ENCODE measurements at places on chromosomes 5 and 9.

- DNase-seq = no peak
These were observed 18.6 kb downstream of the SLC6A7 start for GRCh38 chr5:150208187-150209098.

GRCh38 chr5:131763968-131764367 is 32.8 kb downstream of the FNIP1 start:
- DNase-seq = no peak

GRCh38 chr5:167754501-167755021 is 536.9 kb upstream of the WWC1 start:
- DNase-seq = no peak

- DNase-seq = no peak
These were observed 261.9 kb downstream of the GADD45G start for GRCh38 chr9:89866701-89867100.

- no peak for DNase-seq
These were observed 24.9 kb downstream of the PITX1 start for GRCh38 chr5:135008981-135009735.

- no peak for DNase-seq
These were observed 49.4 kb downstream of the C9orf50 start for GRCh38 chr9:129571298-129572051.

- no peak for DNase-seq
These were observed 42.4 kb downstream of the OSTF1 start for GRCh38 chr9:75130621-75131230.

DNA sequence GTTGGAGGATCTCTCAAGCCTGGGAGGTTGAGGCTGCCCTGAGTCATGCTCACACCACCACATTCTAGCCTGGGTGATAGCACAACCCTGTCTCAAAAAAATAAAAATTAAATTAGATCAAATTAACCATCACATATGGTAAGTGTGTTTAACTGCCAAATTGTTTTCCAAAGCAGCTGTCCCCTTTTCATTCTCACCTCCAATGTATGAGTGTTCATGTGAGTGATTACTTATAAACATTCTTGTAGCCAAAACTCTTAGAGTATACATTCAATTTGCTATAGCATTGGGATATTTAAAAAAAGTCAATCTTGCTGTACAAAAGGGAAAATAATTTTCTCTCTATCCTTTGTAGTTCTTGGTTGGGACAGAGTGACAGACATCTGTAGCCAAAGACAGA is 53.4 kb upstream of the SNAPC3 start:
- DNase-seq = no peak

GRCh38 chr5:82676661-82677060 is 398.5 kb upstream of the RPS23 start:
- DNase-seq = no peak
